ENCODE measurements at places on chromosomes 12 and 14.

DNA sequence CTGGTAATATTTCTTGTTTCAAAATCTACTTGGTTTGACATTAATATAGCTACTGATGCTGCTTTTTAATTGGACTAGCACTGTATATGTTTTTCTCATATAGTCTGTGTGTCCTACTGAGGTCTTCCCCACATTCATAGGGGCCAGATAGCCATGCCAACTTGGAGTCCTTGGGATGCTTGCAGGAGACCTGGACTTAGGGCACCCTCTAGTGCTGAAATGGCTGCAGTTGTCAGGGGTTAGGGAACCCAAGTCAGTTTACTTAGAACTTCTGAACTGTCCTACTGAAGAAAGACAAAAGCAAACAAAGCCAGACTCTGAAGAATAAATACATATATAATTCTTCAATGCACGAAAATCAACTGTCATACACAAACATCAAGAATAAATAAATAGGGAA is 279.9 kb upstream of the SYT1 start:
- peak; percentile 49 for DNase-seq

- no peak for DNase-seq
Observed at GRCh38 chr14:25750436-25750835, 700.5 kb upstream of the STXBP6 start.

DNA sequence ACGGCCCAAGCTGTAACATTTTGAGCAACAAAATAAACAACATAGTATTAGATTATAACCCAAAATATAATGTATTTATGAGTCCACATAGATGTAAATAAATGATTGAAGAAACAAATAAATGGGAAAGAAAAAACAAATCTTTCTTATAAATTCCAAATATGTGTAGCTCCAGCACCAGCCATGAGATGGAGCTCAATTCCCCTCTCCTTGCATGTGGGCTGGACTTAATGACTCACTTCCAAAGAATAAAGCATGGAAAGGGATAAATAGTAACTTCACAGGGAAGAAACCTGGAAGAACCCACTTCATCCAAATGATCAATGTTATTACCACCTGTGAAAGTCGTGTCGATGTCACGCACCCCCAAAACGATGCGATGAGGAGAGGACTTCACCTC is 158.8 kb downstream of the RPAP3 start:
- DNase-seq: no peak

DNA sequence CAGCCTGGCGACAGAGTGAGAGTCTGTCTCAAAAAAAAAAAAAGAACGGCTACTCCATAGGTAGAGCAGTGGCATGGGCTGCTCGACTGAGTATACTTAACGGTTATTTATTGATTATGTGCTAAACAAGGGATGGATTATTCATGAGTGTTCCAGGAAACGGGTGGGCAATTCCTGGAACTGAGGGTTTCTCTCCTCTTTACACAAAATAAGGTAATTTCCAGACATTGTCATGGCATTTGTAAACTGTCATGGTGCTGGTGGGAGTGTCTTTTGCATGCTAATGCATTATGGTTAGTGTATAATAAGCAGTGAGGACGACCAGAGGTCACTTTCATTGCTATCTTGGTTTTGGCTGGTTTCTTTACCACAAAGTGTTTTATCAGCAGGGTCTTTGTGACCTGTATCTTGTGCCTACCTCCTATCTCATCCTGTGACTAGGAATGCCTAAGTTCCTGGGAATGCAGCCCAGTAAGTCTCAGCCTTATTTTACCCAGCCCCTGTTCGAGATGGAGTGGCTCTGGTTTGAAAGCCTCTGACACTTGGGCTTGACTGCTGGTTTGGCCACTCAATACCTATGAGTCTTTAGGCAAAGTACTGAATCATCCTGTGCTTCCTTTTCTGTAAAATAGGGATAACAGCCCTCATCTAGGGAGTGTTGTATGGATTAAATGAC is 3.2 kb downstream of the DGLUCY start:
- no peak for DNase-seq

GRCh38 chr12:125098676-125099408 is 33.6 kb downstream of the AACS start:
- DNase-seq: no peak

GRCh38 chr12:95055057-95055456 is 18.4 kb downstream of the NR2C1 start:
- no peak for DNase-seq

DNA sequence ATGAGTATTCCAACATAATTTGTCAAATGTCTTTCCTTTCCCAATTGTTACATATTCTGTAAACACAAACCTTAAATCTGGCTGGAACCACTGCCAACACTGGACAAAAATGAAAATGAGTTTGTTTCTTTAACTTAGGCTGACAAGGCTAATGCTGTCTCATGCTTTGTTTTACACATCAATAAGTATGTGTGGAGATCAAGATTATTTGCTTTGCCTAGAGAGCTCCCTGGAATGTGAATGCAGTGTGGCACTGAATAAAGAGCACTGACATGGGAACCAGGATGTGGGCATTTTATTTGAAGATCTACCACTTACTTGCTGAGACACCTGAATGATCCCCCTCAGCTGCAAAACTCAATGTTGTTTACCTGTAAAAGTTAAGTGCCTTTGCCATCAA is 61.7 kb downstream of the RALGAPA1 start:
- no peak for DNase-seq

DNA sequence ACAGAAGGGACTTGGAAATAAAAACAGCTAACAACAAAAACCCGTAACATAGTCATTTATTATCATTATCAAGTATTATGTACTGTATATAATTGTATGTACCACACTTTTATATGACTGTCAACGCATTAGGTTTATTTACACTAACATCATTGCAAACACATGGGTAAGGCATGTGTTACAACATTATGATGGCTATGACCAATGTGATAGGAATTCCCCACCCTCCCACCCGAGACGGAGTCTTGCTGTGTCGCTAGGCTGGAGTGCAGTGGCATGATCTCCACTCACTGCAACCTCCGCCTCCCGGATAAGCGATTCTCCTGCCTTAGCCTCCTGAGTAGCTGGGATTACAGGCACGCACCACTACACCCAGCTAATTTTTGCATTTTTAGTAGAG is 82.6 kb downstream of the ERC1 start:
- no peak for DNase-seq

DNA sequence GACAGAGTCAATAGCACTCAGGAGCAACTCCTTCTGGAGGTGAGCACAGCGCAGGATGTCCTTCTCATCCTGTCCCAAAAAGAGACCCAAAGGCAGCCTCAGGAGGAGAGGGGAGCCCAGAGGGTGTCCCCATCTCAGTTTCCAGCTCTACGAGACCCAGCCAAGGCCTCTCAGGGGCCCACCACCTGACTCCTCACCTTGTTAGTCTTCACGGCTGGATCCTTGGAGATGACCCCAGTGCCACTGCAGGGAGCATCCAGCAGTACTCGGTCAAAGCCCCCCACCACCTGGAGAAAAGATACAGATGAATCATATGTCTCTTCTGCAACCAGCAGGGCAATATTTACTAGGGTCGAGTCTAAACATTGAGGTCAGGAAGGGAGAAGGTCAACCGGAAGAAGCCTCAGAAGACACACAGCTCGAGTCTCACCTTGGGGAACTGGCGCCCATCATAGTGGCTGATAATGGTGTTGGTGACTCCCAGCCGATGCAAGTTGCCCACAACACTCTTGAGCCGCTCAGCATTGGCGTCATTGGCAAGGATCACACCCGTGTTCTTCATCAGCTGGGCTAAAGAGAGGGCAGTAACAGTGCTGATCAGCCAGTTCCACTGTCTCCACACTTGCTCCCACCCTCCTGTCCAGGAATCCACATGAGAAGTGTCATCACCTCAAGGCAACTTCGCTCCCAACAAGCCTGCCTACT is 4.8 kb upstream of the IFFO1 start:
- DNase-seq: no peak

- DNase-seq: no peak
Observed at GRCh38 chr12:120693848-120694247, 6.9 kb downstream of the MLEC start.

GRCh38 chr12:77724367-77724957 is 106.2 kb upstream of the NAV3 start:
- no peak for DNase-seq
